ENCODE measurements at places on chromosomes 3 and 15. TPM values are rescaled to one million over a fixed set of nuclear protein-coding genes. Genes with fewer than 3 reads are reported as not detected.

RPL14 gene
- total RNA-seq: 1,554 TPM

DUOXA2 gene
- not detected for total RNA-seq

WNT7A gene
- total RNA-seq: 6.6 TPM

CSPG5 gene
- 5.4 TPM for total RNA-seq

CADPS gene
- total RNA-seq: 1.1 TPM

TCAIM gene
- total RNA-seq: 33.2 TPM

IGSF11 gene
- total RNA-seq: 0.46 TPM

HMG20A gene
- total RNA-seq: 41.9 TPM

ZNF660 gene
- total RNA-seq: 5.9 TPM

CEP70 gene
- 46.3 TPM for total RNA-seq

SERPINI2 gene
- not detected for total RNA-seq

ALDH1L1 gene
- 3.3 TPM for total RNA-seq

FBXO40 gene
- 0.09 TPM for total RNA-seq

- DNase-seq: no peak
These were observed 95.4 kb downstream of the HCN4 start for GRCh38 chr15:73273181-73274002.

DNA sequence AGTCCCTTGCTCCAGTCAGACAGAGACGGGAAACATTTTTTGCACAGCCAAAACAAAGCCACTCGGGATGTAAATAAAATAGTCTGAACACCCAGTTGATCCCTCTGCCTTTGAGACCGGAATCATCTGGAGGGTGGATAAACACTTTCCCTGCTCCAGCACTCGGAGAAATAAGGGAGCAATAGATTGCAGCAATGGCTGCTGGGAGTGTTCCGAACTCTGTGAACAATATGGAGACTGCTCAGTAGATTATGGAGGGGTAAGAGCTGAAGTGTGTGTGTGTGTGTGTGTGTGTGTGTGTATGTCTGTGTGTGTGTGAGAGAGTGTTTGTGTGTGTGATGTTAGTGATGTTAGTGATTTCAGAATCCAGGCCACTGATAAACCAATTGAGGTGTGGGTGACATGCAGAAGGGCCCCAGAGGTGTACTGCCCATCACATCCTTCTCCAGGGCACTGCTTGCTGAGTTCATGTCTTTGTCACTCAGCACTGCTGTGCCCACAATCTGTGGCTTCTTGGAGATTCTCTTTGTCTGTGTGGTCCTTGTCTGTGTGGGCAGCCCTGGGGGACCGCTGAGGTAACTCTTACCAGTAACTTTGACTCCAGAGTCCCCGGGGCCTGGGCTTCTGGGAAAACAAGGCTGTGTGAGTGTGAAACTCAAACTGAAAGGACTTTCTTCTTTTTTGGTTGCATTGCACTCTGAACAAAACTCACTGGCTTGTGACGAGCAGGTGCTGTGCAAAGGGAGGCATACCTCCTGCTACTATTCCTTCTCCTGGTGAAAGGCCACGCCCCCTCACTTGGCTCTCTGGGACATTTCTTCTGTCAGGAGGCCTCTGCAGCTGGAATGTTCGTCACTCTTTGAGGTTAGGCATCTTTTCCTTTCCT is 23.0 kb downstream of the CRYGS start:
- no peak for DNase-seq

GRCh38 chr3:150165396-150166094 is 194.8 kb upstream of the PFN2 start:
- no peak for DNase-seq

GRCh38 chr3:100836661-100837060 is 127.4 kb downstream of the TFG start:
- no peak for DNase-seq

DNA sequence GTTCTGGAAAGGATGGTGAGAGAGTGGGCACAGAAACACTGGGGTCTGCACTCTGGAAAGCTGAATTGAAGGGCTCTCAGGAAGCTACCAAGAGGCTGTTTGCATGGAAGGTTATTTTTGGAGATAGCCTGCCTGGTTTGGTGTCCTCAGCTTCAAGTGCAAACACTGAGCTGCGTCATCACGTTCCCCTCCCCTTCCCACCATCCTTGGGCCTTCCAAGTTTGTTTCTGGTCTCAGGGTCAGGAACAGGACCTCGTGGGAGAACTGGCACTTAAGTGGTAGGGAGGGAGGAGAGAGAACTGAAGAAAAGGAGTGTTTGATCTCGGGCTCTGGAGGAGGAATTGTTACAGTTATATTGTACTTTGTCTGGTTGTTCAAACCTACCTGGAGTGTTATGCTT is 10.6 kb downstream of the ST6GAL1 start:
- DNase-seq: no peak

- DNase-seq: no peak
These were observed 20.3 kb upstream of the BMF start for GRCh38 chr15:40128766-40129660.

GRCh38 chr3:66863205-66864111 is 134.6 kb upstream of the KBTBD8 start:
- no peak for DNase-seq

DNA sequence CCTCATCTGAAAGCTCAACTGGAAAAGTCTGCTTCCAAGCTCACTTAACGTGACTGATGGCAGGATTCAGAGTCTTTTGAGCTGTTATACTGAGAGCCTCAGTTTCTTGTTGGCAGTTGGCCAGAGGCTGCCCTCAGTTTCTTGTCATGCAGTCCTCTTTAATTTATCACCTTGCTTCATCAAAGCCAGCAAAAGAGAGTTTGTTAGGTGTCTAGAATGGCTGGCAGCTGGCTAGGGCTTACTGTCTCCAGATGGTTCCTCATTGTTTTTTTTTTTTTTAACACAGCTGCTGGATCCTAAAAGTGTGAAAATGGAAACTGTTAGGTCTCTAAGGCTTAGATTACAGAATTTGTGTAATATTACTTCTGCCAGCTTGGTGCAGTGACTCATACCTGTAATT is 310.6 kb downstream of the PDCD6IP start:
- no peak for DNase-seq

DNA sequence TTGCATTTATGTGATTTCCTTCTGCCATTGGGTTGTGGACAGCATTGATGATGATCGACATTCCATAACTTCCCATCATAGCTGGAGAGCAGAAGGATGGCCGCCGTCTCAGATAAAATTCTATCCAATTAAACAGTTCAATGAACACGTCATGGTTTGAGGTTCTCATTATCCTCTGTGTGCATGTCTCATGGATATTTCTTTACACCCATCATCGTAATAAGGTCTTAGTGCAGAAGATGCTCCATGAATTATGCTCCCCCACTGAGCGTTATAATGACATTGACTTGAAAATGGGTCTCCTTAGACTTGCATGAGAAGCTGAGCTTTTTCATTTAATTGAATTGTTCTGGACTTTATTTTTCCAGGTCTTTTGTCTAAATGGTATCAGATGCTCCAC is 92.1 kb downstream of the TRIM42 start:
- DNase-seq: no peak

DNA sequence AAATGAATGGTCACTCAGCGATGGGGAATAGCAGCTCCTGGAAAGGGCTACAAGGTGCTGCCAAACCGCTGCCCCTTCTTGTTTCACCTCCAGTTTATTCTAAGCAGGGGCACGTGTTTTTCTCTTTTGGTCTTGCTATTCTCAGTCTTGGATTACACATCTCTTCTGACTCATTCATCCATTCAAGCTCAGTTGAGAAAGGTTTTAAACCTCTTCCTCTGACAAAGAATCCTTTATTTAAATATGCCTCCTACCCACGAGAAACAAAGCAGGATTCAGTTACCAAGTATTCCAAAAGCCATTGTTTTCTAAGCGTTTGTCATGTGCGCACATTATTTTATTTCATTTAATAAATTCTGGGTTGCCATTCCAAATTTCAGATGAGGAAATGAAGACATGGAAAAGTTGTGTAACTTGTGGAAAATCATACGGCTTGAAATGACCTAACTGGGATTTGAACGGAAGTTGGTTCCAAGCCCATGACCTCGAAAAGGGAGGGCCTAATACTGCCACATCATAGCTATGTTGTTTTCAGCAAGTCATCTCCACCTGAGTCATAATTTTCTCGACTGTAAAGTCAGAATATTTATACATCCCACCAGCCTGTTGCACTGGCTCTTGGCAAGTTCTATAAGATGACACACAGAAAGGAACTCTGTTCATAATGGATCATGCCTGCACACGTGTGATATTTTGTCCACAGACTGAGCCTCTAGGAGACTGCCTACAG is 292.0 kb upstream of the SLCO3A1 start:
- DNase-seq: no peak

GRCh38 chr15:52822475-52822874 is 32.3 kb upstream of the ONECUT1 start:
- DNase-seq: peak; percentile 64

GRCh38 chr3:188558343-188559071 is 404.6 kb downstream of the LPP start:
- DNase-seq: no peak

- DNase-seq: no peak
These were observed 352.6 kb upstream of the ICE2 start for GRCh38 chr15:60831540-60831939.

GRCh38 chr3:98215051-98215450 is 48.6 kb downstream of the OR5H15 start:
- DNase-seq: no peak

GRCh38 chr15:42632105-42632675 is 56.8 kb downstream of the STARD9 start:
- no peak for DNase-seq

- DNase-seq: peak; percentile 90
These were observed 154.1 kb upstream of the GOLIM4 start for GRCh38 chr3:168249550-168250414.

- DNase-seq: no peak
These were observed 34.6 kb upstream of the DNAJC13 start for GRCh38 chr3:132382688-132383194.

DNA sequence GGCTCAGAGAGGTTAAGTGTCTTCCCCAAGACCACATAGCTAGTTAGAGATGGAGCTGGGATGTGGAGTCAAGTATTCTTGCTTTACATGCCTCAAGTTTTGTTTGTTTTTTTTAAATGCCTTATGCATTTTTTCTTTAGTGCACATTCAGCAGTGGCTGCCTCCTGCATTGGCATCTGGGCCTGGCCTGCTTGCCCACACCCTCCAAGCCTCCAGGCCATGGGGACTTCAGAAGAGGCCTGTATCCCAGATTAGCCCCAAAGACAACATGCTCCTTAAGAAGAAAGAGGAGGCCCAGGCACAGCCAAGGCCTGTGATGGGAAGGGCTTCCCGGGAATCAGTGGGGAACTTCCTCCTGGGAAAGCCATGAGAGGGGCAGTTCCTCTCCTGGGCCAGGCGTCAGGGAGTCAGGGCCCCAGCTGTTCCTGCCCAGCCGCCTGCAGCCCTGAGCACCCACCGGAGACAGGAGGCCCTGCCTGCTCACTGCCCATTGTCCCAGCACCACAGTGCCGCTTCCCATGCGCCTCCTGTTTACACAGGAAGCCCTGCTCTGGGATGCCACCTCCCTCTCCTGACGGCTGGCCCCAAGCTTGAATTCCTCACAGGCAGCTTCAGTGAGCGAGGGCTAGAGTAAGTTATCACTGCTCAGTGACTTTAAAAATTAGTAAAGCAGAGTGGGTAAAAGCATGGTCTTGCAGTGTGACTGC is 16.0 kb downstream of the FOXL2NB start:
- no peak for DNase-seq

GRCh38 chr3:10558736-10559135 is 53.4 kb upstream of the ATP2B2 start:
- DNase-seq: peak; percentile 5

GRCh38 chr3:67529915-67530314 is 124.5 kb downstream of the SUCLG2 start:
- DNase-seq: no peak

GRCh38 chr15:55799291-55800212 is 56.6 kb upstream of the PRTG start:
- DNase-seq: peak; percentile 70

DNA sequence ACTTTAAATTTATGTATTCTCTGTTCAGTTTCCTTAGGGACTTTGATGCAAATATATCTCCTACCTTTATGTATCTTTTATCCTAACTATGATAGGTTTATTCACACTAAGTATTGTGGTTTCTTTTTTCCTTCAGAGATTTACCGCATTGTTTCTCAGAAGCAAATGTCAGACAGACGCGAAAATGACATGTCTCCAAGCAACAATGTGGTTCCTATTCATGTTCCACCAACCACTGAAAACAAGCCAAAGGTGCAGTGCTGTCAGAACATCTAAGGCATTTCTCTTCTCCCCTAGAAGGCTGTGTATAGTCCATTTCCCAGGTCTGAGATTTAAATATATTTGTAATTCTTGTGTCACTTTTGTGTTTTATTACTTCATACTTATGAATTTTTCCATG is 18.3 kb downstream of the RAB11A start:
- no peak for DNase-seq

GRCh38 chr3:46759239-46760167 is 41.8 kb upstream of the PRSS50 start:
- no peak for DNase-seq

DNA sequence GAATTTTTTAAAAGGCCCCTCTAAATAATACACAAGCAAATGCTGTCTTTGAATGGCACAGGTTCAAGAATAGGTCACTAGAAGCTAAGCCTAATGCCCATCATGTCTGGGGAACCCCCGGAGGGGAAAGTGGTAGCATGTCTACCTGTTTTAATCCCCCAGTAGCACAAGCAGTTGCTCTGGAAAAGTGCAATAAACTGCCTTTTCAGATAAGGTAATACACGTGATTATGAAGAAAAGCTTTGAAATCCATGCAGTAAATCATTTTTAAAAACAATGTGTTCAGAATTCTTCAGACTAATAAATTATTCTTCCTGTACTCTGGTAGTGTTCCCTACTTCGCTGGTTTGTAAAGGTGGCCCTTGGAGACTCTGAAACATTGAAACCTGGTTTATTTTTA is 922.2 kb downstream of the ROBO1 start:
- DNase-seq: no peak

GRCh38 chr3:14547693-14548092 is 7.6 kb upstream of the GRIP2 start:
- no peak for DNase-seq

GRCh38 chr3:111603679-111604078 is 8.5 kb upstream of the ZBED2 start:
- no peak for DNase-seq

GRCh38 chr3:52453496-52454249 is at the start of gene TNNC1:
Gene TNNC1 (minus strand): TSS chr3:52454041. CDS start chr3:52454015, 26 bp downstream.
- peak; percentile 81 for DNase-seq

GRCh38 chr3:150544726-150545125 is 1.6 kb downstream of the SERP1 start:
- DNase-seq: no peak

DNA sequence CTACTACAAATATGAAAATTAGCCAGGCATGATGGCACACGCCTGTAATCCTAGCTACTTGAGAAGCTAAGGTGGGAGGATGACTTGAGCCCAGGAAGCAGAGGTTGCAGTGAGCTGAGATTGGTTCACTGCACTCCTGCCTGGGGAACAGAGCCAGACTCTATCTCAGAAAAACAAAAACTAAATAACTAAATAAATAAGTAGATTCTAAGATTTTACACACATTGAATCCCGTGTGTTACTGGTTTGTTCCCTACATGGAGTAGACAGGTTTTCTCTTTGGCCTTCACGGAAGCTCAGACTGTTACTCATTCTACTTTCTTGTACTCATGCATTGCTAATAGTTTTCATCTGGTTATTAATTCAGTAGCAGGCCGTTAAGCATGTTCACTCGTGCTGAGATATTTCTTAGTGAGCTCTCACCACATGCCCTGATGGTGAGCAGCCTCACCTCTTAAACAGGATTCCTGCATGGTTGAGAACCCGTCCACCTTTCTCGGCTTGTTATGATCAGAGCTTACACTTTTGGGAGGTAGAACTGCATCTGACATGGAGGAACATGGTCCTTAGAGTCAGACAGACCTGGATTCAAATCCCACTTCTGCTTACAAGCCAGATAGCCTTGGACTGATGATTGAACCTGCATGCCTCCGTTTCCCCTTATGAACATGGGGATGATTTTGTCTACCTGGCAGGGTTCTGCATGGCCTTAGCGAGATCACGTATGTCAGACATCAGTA is 49.1 kb downstream of the CMTM7 start:
- no peak for DNase-seq

Measured in upper lobe of right lung (tissue), 1 donor.